ENCODE measurements at places on chromosomes 5 and 9.
A peak's percentile ranks its signal among the peaks of the same experiment; 100 is the strongest.

GRCh38 chr9:87665505-87665904 lies 60.4 kb upstream of the CTSL start:
- DNase-seq, result no peak

DNA sequence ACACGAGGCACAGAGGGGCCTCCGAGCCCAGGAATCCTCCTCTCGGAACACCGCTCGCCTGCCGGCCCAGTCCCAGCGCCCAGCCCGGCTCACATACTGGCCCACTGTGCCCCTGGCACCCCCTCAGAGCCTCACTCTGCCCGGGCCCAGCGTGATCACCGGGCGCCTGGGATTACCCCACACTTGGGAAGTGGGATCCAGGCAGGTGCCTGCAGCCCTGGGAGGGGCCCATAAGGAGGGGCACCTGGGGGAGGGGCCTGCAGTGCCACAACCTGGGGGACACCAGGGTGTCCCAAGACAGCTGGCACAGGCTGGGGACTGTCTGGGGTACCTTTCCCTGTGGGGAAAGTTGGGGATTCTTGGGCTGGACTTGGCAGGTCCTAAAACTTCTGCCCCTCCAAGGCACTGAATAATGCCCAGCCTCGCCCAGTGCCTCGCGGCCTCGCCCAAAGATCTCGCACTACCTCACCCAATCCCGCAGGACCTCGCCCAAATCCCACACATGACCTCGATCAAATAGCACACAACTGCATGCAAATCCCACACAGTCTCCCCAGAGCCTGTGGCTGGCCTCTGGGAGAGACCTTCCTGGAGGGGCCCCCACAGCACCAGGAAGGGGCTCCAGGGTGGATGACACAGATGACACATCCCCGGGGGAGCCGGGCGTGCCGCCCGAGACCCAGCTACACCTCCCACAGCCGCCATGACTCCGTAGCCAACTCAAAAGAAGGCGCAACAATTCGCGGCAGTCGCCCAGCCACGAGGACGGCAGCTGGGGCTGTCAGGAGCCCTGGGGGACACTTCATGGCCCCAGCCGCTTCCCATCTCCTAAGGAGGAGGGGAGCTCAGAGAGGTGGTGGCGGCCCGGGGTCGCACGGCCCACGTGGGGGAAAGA lies 13.7 kb downstream of the NOTCH1 start:
- no peak for DNase-seq

DNA sequence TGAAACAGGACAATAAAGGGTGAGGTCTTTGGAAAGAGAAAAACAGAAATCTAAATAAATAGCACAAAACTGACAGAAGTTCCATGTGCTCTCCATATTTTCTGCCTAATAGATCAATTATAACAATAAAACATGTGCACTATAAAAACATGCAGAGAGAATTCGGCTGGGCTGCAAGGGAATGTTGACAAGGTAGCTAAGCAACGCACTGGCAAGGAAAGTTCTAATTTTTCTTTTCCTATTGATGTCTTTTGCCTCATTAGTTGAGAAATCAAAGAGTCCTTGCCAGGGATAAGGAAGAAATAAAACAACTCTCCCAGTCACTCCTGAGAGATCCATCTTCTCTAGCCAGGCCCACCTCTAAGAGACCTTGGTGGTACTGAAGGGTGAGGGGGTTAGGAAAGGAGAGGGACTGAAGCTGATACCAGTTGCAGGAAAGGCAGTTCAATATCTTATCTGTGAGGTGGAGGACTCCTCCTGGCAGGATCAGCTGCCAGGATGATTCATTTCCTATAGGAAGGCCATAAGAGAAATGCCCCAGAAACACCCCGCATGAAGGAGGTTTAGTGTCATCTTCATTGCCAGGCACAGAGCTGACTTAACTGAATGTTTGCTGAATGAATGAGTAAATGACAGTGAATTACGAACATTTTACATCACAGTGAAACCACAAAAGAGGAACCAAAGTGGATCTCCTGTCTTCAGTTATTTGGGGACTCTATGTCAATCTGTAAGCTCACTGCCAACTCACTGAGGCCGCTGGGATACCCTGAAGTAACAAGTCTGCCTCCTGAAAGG lies 63.7 kb upstream of the IFNK start:
- DNase-seq, result peak; percentile 9

- DNase-seq, result no peak
These were observed 53.5 kb downstream of the MAMDC2 start for GRCh38 chr9:70097187-70097586.

GRCh38 chr5:147831465-147831864 lies at the start of gene SPINK1:
Gene SPINK1, minus strand, starts transcription at chr5:147831671. Its CDS starts 94 bp downstream, at chr5:147831577.
- DNase-seq, result no peak

DNA sequence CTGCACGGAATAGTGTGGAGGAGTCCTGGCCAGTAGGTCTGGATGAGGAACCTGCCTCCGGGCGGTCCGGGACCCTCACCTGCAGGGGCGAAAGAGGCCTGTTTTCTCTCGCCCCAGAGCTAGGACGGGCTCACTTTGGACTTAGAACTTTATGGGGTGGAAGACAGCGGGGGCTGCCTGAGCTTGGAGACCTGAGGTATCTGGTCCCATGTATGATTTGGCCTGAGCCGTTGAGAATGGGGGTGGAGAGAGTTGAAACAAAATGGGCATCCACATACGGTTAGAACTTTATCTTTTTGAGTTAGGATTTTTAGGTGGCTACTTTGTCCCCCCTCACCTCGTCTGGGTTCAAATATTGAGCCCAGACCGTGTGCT lies 681 bp upstream of the ETF1 start:
- DNase-seq, result no peak

- DNase-seq, result no peak
These were observed 64.6 kb upstream of the KLF9 start for GRCh38 chr9:70478963-70479641.

DNA sequence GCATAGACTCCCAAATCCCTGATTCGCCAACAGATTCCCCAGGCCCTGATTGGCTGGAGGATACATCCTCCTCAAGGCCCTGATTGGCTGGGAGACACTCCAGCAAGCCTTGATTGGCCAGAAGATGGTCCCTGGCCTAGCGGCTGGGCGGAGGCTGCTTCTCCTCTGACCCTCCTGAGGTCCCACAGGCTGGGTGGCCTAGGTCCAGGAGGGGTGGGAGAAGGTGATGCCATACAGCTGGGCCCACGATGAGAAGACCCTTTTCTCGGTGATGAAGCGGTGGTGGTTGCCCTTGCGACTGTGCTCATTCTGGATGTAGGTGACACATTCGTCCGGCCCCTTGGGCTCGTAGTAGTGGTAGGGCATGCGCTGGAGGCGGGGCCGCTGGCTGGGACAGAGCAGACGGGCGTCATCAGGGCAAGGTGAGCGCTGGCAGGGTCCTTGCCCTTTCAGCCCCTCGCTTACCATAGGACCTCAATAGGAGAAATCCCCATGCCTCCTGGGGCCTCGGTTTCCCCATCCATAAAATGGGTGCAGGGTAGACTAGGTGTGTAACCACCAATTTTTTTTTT lies 9.0 kb upstream of the AK1 start:
- no peak for DNase-seq

GRCh38 chr5:93893075-93893474 lies 151.7 kb upstream of the POU5F2 start:
- no peak for DNase-seq

GRCh38 chr9:114500697-114501292 lies 4.5 kb downstream of the WHRN start:
- no peak for DNase-seq

- no peak for DNase-seq
These were observed 5.3 kb downstream of the ECSCR start for GRCh38 chr5:139457241-139457640.

DNA sequence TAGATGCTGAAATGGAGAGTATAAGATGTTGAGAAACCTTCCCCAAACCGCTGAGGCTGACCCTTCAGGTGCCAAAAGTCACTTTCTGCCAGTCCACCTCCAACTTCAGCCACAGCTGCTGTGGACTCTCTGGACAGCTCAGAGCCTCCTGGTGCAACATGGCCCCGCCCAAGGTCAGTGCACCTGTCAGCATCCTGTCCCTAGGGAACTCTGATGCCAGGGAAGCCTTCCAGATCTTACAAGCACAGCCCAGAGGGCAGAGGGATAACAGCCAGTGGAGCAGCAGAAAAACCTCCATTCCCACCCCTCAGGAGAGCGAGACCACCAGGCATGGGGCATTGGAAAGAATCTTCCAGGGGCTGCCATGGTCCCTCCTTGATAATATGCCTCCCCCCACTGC lies 10.5 kb upstream of the PTGES2 start:
- no peak for DNase-seq

GRCh38 chr5:127024821-127025220 lies 5.5 kb downstream of the MARCHF3 start:
- DNase-seq, result no peak

- DNase-seq, result no peak
These were observed 4.8 kb upstream of the ALDH1B1 start for GRCh38 chr9:38387751-38388150.

- DNase-seq, result no peak
These were observed 180.2 kb upstream of the FBXL17 start for GRCh38 chr5:108562205-108562454.

GRCh38 chr5:149217803-149218155 lies 53.9 kb upstream of the AFAP1L1 start:
- no peak for DNase-seq

DNA sequence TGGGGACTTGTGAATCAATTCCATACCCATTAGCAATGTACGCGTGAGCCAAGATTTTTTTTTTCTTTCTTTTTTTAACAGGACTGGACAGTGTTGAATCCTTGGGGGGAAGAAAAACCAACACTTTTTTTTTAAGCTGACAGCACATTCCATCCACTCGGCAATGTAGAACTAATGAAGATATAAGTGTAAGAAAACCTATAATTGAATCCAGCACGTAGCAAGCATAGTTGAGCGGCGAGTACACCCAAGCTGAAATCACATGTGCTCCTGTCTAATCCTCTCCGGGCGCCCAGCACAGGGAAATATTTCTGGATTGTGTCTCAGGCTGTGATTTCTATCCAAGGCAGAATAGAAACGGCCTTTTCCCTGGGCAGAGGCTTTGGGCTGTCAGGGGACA lies 118.2 kb downstream of the BOD1 start:
- peak; percentile 67 for DNase-seq

Measured in fibroblast of the conjunctiva (primary cell).